ENCODE measurements at places on chromosomes 4 and X.

- H3K4me3 ChIP-seq = no peak overlapping the region
- H3K36me3 ChIP-seq = no peaks in the 10 kb centered on the region
- H3K27ac ChIP-seq = no peak overlapping the region
Observed at GRCh38 chrX:118022753-118023152, 93.9 kb downstream of the KLHL13 start.

GRCh38 chr4:27066591-27066990, 205.9 kb downstream of the STIM2 start:
- no peak for DNase-seq
- H3K27me3 ChIP-seq = peaks cover 23% of the 10 kb centered on the region
- H3K36me3 ChIP-seq = no peaks in the 10 kb centered on the region
- H3K4me1 ChIP-seq = no peaks in the 10 kb centered on the region
- H3K27ac ChIP-seq = no peak overlapping the region

DNA sequence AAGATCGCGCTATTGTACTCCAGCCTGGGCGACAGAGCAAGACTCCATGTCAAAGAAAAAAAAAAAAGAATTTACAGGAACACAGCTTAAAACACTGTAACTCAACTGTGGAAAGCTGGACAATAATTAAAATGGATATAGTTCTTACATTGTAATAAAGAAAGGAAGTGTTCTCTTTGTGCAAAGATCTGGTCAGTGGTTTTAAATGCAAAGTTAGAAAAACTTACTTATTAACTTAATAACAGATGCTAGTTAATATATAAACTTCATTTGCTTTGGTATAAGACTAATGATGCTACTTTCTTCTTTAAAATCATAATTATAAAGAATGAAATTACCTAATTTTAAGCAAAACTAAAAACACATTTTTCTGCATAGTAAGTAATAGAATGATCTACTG, 2024.1 kb upstream of the TENM3 start:
- H3K4me1 ChIP-seq = no peaks in the 10 kb centered on the region
- no peaks in the 10 kb centered on the region for H3K27me3 ChIP-seq

- no peaks in the 10 kb centered on the region for H3K27me3 ChIP-seq
- DNase-seq = no peak
- no peak overlapping the region for H3K4me3 ChIP-seq
- peaks cover 3% of the 10 kb centered on the region for H3K4me1 ChIP-seq
- H3K36me3 ChIP-seq = no peaks in the 10 kb centered on the region
- no peak overlapping the region for H3K27ac ChIP-seq
Observed at GRCh38 chr4:4914965-4915845, 55.7 kb downstream of the MSX1 start.

- no peaks in the 10 kb centered on the region for H3K4me1 ChIP-seq
- H3K27ac ChIP-seq = no peak overlapping the region
- DNase-seq = no peak
- no peaks in the 10 kb centered on the region for H3K27me3 ChIP-seq
- no peak overlapping the region for H3K4me3 ChIP-seq
Observed at GRCh38 chr4:138190452-138190858, 51.7 kb downstream of the SLC7A11 start.

- H3K4me1 ChIP-seq = peaks cover 10% of the 10 kb centered on the region
- no peaks in the 10 kb centered on the region for H3K36me3 ChIP-seq
- H3K27me3 ChIP-seq = no peaks in the 10 kb centered on the region
- no peak overlapping the region for H3K27ac ChIP-seq
Observed at GRCh38 chr4:145069361-145069760, 28.6 kb downstream of the ANAPC10 start.

DNA sequence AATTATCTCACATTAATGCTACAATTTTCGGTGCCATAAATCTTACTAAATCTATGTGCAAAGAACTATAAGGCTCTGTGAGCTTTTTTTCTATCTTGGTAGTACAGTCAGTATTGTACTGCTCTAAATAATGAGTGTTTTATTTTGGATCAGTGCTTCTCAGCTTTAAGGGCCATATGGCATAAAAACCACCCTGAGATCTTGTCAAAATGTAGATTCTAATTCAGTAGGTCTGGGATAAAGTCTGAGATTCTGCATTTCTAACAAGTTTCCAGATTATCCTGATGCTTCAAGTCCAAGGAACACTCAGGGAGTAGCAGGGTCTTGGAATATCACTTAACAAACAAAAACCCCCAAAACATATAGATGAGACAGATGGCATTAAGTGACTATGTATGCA, 486.5 kb downstream of the GRXCR1 start:
- H3K4me3 ChIP-seq = no peak overlapping the region
- DNase-seq = no peak
- no peaks in the 10 kb centered on the region for H3K4me1 ChIP-seq
- no peak overlapping the region for H3K27ac ChIP-seq

DNA sequence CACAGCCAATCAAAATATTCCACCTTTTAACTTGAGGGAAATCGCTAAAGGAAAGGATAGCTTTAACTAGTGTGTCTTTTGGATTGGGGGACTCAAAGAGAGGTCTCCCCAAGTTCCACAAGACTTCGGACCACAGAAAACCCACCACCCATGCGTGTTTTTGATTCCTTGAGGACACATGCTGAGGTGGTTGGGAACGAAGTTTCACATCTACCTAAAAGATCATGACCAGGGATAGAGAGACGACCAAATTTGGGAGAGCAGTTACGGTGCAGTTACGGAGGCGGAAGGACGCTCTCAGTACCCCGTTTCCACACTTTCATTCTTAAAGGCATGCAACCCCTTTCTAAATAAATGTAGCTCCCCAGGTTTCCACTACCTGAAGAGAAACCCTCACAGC, 1.1 kb downstream of the PCYT1B start:
- no peaks in the 10 kb centered on the region for H3K36me3 ChIP-seq
- H3K4me3 ChIP-seq = no peak overlapping the region
- peaks cover 9% of the 10 kb centered on the region for H3K4me1 ChIP-seq
- peaks cover 20% of the 10 kb centered on the region for H3K27me3 ChIP-seq
- DNase-seq = no peak
- H3K27ac ChIP-seq = no peak overlapping the region

- no peaks in the 10 kb centered on the region for H3K4me1 ChIP-seq
- no peak for DNase-seq
- no peak within 1 kb of the TSS for H3K27ac ChIP-seq
- H3K27me3 ChIP-seq = no peaks in the 10 kb centered on the region
Observed at GRCh38 chr4:23889814-23890341, at the start of gene PPARGC1A. TSS of gene PPARGC1A (minus strand) at chr4:23890047. CDS start at chr4:23889957, 90 bp downstream.

DNA sequence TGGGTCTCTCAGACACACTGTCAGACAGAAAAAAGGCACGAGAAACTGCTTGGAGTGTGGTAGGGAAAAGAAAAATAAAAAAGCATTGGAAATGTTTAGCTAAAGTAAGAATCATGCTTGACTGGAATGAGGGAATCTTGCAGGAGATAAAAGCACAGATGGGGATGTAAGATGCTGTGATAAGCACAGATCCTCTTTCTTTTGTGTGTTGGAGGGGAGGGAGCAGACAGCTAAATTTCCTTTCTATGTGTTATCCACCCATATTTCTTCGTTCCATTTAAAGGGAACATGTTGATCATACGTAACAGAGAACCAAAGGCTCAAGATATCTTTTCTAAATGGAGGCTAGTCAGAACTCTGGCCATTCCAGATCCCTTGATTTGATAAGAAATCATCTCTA, 614.0 kb upstream of the LCORL start:
- no peaks in the 10 kb centered on the region for H3K27me3 ChIP-seq
- DNase-seq = no peak
- H3K36me3 ChIP-seq = no peaks in the 10 kb centered on the region

DNA sequence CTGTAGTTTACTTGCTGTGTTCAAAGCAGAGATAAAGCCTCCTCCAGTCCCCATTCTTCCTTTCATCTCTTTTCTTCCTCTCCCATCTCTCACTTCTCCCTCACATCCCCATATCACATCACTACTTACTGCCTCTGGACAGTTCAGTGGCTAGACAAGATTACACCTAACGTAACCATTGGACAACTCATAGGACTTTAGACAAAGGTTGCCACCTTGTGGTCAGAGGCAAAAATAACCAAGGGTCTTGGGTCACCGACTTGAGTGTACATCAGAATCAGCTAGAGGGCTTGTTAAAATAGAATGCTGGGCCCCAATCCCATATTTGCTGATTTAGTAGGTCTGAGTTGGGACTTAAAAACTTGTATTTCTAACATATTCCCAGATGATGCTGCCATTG, 109.3 kb upstream of the DGKK start:
- peaks cover 18% of the 10 kb centered on the region for H3K27me3 ChIP-seq
- H3K36me3 ChIP-seq = no peaks in the 10 kb centered on the region
- peak; percentile 2 for DNase-seq
- H3K4me1 ChIP-seq = peaks cover 4% of the 10 kb centered on the region

- no peaks in the 10 kb centered on the region for H3K36me3 ChIP-seq
- H3K4me1 ChIP-seq = no peaks in the 10 kb centered on the region
- DNase-seq = no peak
Observed at GRCh38 chrX:46044486-46044885, 500.7 kb downstream of the ZNF674 start.

DNA sequence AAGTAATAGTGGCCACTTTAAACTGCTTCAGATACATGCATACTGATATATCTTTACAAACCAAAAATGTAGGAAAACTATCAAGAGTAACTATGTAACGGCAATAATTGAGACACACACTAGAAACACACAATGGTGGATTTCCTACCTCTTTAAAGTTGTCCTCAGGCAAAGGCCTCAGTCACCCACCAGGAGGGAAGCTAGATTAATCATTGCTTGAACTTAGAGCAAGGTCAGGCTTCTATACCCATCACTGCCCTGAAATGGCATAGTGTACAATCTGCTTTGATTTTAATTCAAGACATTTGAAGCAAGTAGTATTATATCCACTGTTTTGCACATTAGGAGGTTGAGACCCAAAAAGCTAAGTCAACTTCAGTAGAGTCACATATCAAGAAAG, 110.9 kb downstream of the AREG start:
- DNase-seq = no peak
- H3K4me3 ChIP-seq = no peak overlapping the region
- no peaks in the 10 kb centered on the region for H3K36me3 ChIP-seq
- H3K4me1 ChIP-seq = no peaks in the 10 kb centered on the region

- no peak overlapping the region for H3K4me3 ChIP-seq
- no peak for DNase-seq
- H3K4me1 ChIP-seq = no peaks in the 10 kb centered on the region
- H3K27ac ChIP-seq = no peak overlapping the region
Observed at GRCh38 chr4:60962286-60962685, 237.8 kb upstream of the ADGRL3 start.

- H3K27me3 ChIP-seq = no peaks in the 10 kb centered on the region
- DNase-seq = no peak
- H3K36me3 ChIP-seq = no peaks in the 10 kb centered on the region
Observed at GRCh38 chr4:166827629-166828028, 406.7 kb downstream of the SPOCK3 start.

- no peaks in the 10 kb centered on the region for H3K27me3 ChIP-seq
- no peak overlapping the region for H3K4me3 ChIP-seq
- no peak overlapping the region for H3K27ac ChIP-seq
- peaks cover 8% of the 10 kb centered on the region for H3K4me1 ChIP-seq
- H3K36me3 ChIP-seq = peaks cover 5% of the 10 kb centered on the region
- no peak for DNase-seq
Observed at GRCh38 chr4:105162123-105162796, 15.6 kb downstream of the TET2 start.

DNA sequence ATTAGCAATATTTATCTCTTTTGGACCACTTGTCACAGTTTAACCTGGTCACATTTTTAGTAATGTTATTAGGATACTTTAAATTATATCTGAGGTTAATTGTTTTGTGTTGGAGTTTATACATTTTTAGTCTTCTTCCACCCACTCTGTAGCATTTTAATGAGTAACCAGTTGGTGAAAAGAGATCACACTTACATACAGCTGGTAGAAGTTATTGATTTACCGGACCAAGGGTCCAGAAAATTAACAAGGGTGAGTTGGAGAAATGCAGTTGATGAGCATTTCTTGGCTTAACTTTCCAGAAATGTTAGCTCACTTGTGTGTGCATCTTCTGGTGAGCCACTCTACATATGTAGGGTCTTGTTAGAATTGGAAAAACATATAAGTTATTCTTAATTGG, 219.6 kb downstream of the GRXCR1 start:
- no peaks in the 10 kb centered on the region for H3K36me3 ChIP-seq
- H3K4me3 ChIP-seq = no peak overlapping the region
- DNase-seq = no peak
- no peak overlapping the region for H3K27ac ChIP-seq
- H3K4me1 ChIP-seq = no peaks in the 10 kb centered on the region

DNA sequence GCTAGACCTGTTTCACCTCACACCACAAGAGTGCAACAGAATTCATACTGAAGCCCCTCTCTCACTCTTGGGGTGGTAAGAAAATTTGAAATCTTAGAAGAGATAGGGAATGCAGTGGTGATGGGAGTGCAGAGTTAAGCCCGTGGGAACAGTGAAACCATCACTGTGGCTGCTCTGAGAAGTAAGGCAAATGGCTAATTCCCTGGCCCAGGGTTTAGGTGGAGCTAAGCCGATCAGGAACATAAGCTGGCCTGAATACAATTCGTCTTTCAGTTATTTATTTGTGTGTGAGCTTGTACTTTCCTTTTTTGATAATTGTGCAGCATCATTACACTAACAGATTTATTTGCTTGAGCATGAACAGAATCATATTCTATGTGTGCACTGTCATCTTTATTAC, 1070.6 kb downstream of the STPG2 start:
- H3K27ac ChIP-seq = no peak overlapping the region
- DNase-seq = no peak
- H3K4me1 ChIP-seq = no peaks in the 10 kb centered on the region
- no peaks in the 10 kb centered on the region for H3K27me3 ChIP-seq
- H3K36me3 ChIP-seq = no peaks in the 10 kb centered on the region

GRCh38 chrX:49291615-49292337, 11.7 kb upstream of the GAGE10 start:
- peak overlapping the region; percentile 33 for H3K4me3 ChIP-seq
- H3K27ac ChIP-seq = no peak overlapping the region
- peaks cover 26% of the 10 kb centered on the region for H3K4me1 ChIP-seq
- H3K27me3 ChIP-seq = no peaks in the 10 kb centered on the region
- DNase-seq = peak; percentile 60

- H3K4me1 ChIP-seq = no peaks in the 10 kb centered on the region
- no peak for DNase-seq
- no peak overlapping the region for H3K27ac ChIP-seq
- H3K36me3 ChIP-seq = no peaks in the 10 kb centered on the region
Observed at GRCh38 chrX:127207326-127207725, 387.8 kb downstream of the PRR32 start.

DNA sequence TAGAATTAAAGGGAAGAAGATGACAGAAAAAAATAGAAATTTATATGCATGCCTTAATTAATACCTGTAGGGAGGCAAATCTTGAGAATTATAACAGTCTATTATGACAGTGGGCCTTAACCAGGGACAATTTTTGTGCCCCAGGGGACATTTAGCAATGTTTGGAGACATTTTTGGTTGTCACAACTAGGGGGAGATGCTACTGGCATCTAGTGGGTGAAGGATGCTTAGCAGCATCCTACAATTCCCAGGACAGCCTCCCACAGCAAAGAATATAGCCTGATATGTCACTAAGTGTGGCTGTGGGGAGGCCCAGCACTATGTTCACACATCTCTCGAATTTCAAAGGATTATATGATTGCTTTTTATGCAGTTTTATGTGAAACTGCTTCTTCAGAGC, 10.5 kb downstream of the GPR82 start:
- peaks cover 2% of the 10 kb centered on the region for H3K36me3 ChIP-seq
- H3K4me1 ChIP-seq = peaks cover 24% of the 10 kb centered on the region
- peak overlapping the region; percentile 38 for H3K27ac ChIP-seq
- no peak for DNase-seq
- H3K4me3 ChIP-seq = peak overlapping the region; percentile 28

GRCh38 chr4:145132511-145133098, 34.5 kb downstream of the ABCE1 start:
- DNase-seq = no peak
- peaks cover 26% of the 10 kb centered on the region for H3K4me1 ChIP-seq
- H3K27me3 ChIP-seq = no peaks in the 10 kb centered on the region
- H3K36me3 ChIP-seq = peaks cover 22% of the 10 kb centered on the region
- peak overlapping the region; percentile 13 for H3K27ac ChIP-seq
- H3K4me3 ChIP-seq = no peak overlapping the region

- H3K4me3 ChIP-seq = no peak overlapping the region
- peaks cover 8% of the 10 kb centered on the region for H3K27me3 ChIP-seq
- H3K27ac ChIP-seq = no peak overlapping the region
Observed at GRCh38 chr4:155428128-155428527, 51.4 kb upstream of the MAP9 start.

All from effector memory CD8-positive, alpha-beta T cell (primary cell).